ENCODE measurements at places on chromosomes 7 and 10. TPM values are rescaled to one million over a fixed set of nuclear protein-coding genes. Genes with fewer than 3 reads are reported as not detected.

- DNase-seq: peak; percentile 79
- no peaks in the 10 kb centered on the region for H3K4me1 ChIP-seq
- H3K27ac ChIP-seq: no peak overlapping the region
- no peak overlapping the region for H3K4me3 ChIP-seq
These were observed 39.4 kb upstream of the GDF10 start for GRCh38 chr10:47260505-47261111.

Gene CCDC3
- total RNA-seq: 2.3 TPM

GRCh38 chr10:38038107-38038931 is 27.8 kb downstream of the ZNF33A start:
- H3K27me3 ChIP-seq: no peaks in the 10 kb centered on the region
- H3K36me3 ChIP-seq: peaks cover 9% of the 10 kb centered on the region
- no peak for DNase-seq
- H3K4me3 ChIP-seq: no peak overlapping the region
- H3K4me1 ChIP-seq: peaks cover 10% of the 10 kb centered on the region
- no peak overlapping the region for H3K27ac ChIP-seq

DNA sequence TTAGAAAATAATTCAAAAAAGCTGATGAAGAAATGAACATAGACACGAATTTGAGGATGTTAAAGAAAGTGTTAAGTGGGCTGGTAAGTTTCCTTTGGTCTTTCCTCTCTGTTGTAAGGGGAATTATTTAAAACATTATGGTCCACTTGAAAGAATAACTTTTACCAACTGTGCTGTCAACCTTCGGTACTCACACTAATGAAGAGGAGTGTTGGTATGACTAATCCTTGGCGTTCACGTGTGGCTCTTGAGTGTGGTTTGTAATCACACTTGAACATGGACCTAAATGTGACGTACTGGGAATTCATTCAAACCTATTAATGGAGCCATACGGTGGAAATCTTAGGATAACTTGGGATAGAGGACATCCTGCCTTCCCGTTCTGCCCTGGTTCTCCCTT is 41.3 kb downstream of the TBXAS1 start:
- no peak for DNase-seq
- no peaks in the 10 kb centered on the region for H3K36me3 ChIP-seq
- peaks cover under 1% of the 10 kb centered on the region for H3K4me1 ChIP-seq
- peaks cover 5% of the 10 kb centered on the region for H3K27me3 ChIP-seq
- no peak overlapping the region for H3K4me3 ChIP-seq

Gene PRRT4
- 0.81 TPM for total RNA-seq

GRCh38 chr10:22133749-22134624 is 83.8 kb downstream of the EBLN1 start:
- no peaks in the 10 kb centered on the region for H3K27me3 ChIP-seq
- H3K36me3 ChIP-seq: no peaks in the 10 kb centered on the region
- no peak for DNase-seq
- no peak overlapping the region for H3K27ac ChIP-seq
- no peaks in the 10 kb centered on the region for H3K4me1 ChIP-seq
- H3K4me3 ChIP-seq: no peak overlapping the region

DNA sequence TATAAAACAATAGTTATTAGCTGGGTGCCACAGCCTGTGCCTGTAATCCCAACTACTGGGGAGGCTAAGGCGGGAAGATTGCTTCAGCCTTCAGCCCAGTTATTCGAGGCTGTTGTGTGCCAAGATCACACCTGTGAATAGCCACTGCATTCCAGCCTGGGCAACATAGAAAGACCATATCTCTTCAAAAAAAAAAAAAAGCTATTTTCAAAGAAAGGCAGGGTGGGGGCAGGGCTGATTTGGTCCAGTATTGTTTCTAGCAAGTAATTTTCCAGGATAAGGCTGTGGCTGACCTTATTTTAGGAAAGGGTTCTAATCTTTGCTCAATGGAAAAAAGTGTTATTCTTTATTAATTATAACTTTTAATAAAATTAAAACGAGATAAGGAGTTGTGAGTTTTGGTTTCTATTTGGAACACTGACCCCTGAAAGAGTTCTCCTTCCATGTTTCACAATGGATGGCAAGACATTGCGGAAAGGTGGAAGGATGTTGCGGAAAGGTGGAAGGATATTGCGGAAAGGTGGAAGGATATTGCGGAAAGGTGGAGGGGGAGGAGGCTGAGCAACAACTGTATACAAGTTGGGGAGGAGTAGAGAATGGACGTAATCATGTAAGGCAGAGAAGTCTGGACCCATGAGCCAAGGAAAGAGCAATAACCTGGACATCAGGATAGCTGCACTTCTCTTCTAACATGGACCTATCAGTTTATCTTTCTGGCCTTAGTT is 1.5 kb upstream of the C1GALT1 start:
- H3K27me3 ChIP-seq: no peaks in the 10 kb centered on the region
- peak overlapping the region; percentile 95 for H3K27ac ChIP-seq
- no peak for DNase-seq

Gene PVRIG
- 0.38 TPM for total RNA-seq
